ENCODE measurements at places on chromosomes 5 and 9. TPM values are rescaled to one million over a fixed set of nuclear protein-coding genes. Genes with fewer than 3 reads are reported as not detected.

HMGXB3 gene
- total RNA-seq = 21.1 TPM

UBLCP1 gene
- 38.6 TPM for total RNA-seq

DNA sequence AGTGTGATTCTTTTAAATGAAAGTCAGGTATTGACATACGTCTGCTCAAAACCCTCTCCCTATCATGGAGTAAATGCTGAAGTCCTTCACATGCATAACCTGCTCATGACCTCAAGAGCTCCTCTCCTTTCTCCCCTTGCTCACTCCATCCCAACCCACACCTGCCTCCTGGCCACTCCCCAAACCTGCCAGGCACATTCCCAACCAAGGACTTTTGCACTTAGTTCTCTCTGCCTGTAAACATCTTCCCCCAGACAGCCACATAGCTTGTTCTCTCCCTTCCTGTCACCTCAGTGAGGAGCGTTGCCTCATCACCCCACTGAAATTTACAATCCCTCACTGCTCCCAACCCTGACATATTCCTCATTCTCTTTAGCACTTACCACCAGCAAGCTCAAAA, 8.7 kb downstream of the SETD9 start:
- no peak for DNase-seq

DNA sequence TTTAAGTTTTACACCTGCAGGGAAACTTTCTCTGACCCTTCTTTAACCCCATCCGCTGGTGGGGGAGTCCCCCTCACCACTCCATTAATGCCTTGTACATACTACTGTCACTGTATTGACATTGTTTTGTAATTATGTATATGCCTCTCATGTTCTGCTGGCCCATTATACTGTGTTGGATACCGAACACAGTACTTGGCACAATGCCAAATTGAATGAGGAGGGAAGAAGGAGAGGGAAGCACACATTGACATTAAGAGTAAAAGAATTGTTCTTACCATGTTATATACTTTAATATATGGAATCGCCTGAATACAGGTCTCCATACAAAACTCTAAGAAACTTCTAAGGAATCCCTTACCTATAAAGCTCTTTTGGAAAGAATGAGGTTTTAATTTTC, 73.6 kb upstream of the GRHPR start:
- DNase-seq = no peak

DNA sequence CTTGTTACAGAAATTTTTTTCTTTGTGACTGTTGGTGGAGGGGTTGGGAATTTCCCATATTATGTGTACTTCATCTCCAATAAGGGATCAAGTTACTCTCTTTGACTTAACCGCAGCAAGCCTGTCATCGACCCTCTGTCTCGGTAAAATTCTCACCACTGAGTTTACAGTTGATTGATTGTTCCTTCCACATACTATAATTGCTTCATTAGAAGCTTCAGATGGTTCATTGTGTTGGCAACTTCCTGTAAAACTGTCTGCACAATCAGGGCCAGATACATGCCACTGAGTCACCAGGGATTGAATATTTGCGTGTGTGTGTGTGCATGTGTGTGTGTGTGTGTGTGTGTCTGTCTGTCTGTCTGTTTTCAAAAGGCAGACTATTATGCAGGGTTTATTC, 176.6 kb downstream of the ZNF462 start:
- no peak for DNase-seq

- DNase-seq = no peak
Measured at GRCh38 chr9:120870206-120870605, 6.8 kb downstream of the PHF19 start.

NME5 gene
- 5.6 TPM for total RNA-seq

IL3 gene
- total RNA-seq = not detected

DNA sequence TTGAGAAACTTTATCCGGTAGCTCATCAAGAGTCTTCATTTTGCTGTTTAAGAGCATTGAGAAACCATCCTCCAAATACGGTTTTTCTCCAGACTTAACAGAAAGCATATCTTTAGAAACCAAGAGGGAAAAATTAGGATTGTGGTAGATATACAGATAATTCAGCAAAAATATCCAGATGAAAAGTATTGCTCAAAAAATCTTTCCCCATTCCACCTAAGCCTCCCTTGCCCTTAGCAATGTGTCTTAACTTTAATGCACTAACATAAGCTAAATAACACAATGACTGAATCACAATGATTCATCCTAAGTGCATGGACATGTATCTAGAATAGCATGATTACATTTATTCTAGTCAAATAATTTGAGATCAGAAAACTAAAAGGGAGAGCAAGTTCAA, 130.3 kb upstream of the TARS1 start:
- no peak for DNase-seq

RXRA gene
- 12.8 TPM for total RNA-seq

- no peak for DNase-seq
Measured at GRCh38 chr5:45105491-45105994, 296.8 kb downstream of the MRPS30 start.

DNA sequence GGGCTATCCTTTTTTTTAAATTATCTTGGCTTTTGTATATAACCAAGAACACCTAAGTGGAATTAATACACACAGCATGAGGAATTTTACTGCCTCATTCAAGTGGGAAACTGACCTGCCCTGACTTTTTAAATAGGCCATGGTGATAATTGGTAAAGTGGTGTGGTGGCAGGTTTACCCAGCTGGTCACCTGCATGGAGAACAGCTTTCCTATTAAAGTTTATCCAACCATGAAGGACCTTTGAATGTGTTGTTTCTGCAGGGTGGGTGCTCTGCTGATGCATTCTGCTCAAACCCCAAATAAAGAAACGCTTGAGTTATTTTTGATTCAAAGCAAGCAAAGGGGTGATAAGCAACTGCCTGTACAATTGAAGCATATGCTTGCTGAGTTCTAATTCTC, 261.0 kb upstream of the GRIN3A start:
- no peak for DNase-seq

HTR4 gene
- not detected for total RNA-seq

ANKRD31 gene
- 0.33 TPM for total RNA-seq

DNA sequence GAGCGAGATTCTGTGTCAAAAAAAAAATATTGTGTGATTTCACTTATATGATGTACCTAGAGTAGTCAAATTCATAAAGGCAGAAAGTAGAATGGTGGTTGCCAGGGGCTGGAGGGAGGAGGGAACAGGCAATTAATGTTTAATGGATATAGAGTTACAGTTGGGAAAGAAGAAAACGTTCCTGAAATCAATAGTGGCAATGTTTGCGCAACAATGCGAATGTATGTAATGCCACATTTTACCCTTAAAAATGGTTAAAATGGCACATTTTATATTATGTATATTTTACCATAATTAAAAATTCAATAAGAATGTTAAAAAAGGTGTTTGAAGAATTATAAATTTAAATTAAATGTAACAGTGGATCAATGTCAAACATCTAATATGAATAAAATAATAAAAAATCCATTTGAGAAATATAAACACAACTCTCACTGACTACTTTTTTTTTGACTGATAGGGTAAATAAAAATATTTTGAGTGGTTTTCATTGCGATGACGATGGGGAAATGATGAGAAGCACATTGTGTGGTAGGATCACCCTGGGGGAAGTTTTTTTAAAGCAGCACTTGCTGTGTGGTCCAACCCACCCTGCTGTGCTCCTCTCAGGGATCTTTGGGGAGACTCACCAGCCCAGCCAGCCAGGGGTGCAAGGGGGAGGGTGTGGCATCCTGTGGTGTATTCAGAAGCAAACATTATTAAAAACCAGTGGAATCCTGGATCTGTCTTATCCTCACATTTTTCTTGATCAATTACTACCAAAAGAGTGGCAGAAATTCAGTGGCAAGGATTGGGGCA, 4.3 kb downstream of the FYB1 start:
- DNase-seq = no peak

- DNase-seq = peak; percentile 73
Measured at GRCh38 chr9:91162784-91163443, 198.8 kb downstream of the AUH start.

DNA sequence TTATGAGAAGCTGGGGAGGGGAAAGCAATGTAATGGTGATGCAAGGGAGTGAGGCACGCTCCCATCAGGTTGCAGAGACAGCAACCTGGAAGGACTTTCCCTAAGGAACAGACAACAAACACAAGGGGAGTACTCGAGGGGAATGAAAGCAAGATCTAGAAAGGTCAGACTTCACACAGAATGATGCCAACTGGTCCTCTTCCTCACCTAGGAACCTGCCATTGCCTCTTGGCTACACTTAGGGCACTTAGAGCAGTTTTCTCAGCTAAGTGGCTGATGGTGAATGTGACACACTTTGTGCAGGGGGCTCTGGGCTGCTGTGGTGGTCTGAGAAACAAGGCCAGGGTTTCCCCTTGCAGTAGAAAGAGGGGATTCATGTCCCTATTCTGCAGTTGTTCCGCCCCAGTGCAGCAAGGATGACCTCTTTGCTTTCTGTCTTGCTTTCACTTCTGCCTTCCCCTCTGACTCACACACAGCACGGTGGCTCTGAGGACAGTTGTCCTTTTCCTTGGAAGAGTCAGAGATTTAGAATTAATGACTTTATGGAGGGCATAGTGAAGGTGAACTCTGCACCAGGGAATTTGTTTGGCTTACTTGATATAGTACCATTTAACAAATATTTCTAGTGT, 394.0 kb upstream of the KLF4 start:
- DNase-seq = no peak

GRCh38 chr9:79152306-79152705, 419.5 kb upstream of the TLE4 start:
- no peak for DNase-seq

All from H4 (cell line).